ENCODE measurements at places on chromosomes 16 and 17.

- no peaks in the 10 kb centered on the region for H3K4me1 ChIP-seq
- DNase-seq, result peak; percentile 19
- no peak overlapping the region for H3K27ac ChIP-seq
Measured at GRCh38 chr17:79628861-79629547, 18.2 kb upstream of the RBFOX3 start.

DNA sequence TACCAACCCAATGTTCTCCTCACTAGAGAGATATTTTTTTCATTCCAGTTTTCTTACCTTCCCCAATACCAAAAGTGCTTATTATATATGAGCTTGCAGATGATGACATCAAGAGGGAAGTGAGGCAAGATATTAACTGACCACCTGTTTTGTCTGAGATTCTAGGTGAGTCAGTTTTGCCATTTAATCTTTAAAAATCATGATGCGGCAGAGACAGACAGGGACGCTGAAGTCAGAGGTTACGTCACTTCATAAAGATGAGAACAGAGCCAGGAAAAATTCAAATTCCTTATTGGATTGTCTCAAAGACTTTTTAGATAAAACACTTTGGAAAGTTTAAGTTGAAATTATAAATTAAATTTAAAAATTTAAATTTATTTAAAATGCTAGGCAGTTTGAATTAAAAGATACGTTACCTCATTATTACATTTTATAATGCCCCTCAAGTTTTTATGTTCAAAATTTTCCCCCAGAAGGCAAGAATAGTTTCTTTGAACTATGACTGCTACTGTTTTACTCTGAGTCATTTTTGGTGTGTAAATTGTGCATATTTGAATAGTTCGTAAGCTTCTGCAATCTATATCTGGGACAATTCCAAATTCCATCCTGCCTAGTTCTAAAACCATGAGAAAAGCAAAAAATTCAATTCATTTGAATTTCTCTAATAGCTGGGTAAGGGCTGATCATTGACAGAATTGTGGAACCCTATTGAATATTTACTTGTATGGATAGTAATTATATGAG, 839.6 kb upstream of the GOT2 start:
- no peak overlapping the region for H3K4me3 ChIP-seq
- no peak for DNase-seq
- no peaks in the 10 kb centered on the region for H3K36me3 ChIP-seq
- H3K4me1 ChIP-seq, result no peaks in the 10 kb centered on the region

GRCh38 chr17:61837175-61838051, 25.9 kb downstream of the BRIP1 start:
- H3K4me3 ChIP-seq, result no peak overlapping the region
- no peak overlapping the region for H3K27ac ChIP-seq
- no peaks in the 10 kb centered on the region for H3K36me3 ChIP-seq
- no peaks in the 10 kb centered on the region for H3K27me3 ChIP-seq
- no peak for DNase-seq

- DNase-seq, result no peak
- H3K36me3 ChIP-seq, result no peaks in the 10 kb centered on the region
- H3K27ac ChIP-seq, result no peak overlapping the region
- no peak overlapping the region for H3K4me3 ChIP-seq
- no peaks in the 10 kb centered on the region for H3K27me3 ChIP-seq
Measured at GRCh38 chr17:70261170-70261569, 91.8 kb downstream of the KCNJ2 start.

GRCh38 chr17:43601280-43602039, 55.3 kb upstream of the ETV4 start:
- no peak overlapping the region for H3K27ac ChIP-seq
- peaks cover 23% of the 10 kb centered on the region for H3K4me1 ChIP-seq
- peak; percentile 91 for DNase-seq
- no peaks in the 10 kb centered on the region for H3K27me3 ChIP-seq
- no peaks in the 10 kb centered on the region for H3K36me3 ChIP-seq

Data from sigmoid colon (tissue), 7 donors.